H4 (cell line): ENCODE measurements at places on chromosomes 7 and 10. TPM values are rescaled to one million over a fixed set of nuclear protein-coding genes. Genes with fewer than 3 reads are reported as not detected.

DNA sequence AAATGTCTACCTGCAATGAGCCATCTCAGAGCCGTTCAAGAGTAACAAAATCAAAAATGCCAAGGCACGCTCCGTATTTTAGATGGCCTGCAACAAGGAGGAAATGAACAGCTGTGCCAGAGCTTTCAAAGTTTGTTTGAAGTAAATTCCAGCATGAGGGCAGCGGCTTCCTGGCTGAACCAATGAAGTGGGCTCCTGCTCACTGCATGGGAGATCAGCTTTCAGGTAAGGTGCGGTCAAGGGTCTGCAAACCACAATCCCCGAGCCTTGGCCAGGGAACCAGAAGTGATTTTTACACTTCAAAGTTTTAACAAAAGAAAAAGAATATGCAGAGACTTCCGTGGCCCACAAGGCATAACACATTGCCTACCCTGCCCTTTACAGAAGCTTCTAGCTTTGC is 120.6 kb downstream of the DIP2C start:
- no peak for DNase-seq

DNA sequence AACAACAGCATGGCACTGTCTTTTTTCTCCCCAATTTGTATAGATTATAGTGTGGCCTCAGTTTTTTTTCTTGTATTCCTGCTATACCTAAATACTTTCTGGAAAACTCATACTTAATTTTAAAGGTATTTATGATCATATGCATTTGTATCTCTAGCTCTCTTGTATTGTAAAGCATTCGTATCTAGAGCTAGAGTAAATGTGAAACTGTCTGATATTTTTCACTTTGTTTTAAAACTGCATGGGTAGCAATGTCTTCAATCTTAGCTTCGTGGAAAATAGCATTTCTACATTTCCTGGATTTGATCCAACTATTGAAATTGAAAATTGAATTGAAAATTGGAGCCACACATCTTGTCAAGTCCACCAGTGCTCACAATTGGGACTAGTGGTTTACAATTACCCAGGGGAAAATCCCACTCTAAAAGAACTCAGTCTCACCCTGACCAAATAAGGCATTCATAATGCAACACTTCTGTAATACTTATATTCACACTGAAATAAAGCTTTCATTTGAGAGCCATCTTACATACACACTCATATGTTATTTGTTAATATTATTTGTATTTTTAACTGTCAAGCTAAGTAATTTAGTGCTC is 51.3 kb upstream of the KLF6 start:
- DNase-seq, result no peak

GRCh38 chr10:73253225-73253555 is 746 bp upstream of the MRPS16 start:
- no peak for DNase-seq

DNA sequence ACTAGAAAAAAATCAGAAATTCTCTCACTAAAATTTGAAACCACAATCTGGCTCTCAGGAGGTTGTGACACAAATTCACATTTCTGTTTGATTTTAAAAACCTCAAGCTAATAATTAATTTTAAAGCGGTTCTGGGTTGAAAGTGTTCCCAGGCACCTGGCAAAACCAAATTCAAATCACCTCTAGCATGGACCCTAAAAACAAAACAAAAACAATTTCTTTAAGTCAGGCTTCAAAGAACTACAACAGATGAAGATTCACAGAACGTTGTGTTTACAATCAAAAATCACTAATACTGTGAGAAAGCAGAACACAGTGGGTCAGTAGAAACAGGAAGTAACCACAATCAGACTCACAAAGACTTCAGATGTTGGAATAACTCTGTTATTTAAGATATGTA is 7.2 kb upstream of the RELN start:
- DNase-seq, result no peak

- DNase-seq, result no peak
Measured at GRCh38 chr10:53786236-53786900, 1013.8 kb upstream of the MBL2 start.

GRCh38 chr7:80648031-80648600 is 9.7 kb downstream of the CD36 start:
- DNase-seq, result no peak

Gene PALD1
- total RNA-seq, result 1.3 and 3.0 TPM in 2 replicates
